Head of caudate nucleus (tissue), 42 donors: ENCODE measurements at places on chromosomes 13 and 19.

DNA sequence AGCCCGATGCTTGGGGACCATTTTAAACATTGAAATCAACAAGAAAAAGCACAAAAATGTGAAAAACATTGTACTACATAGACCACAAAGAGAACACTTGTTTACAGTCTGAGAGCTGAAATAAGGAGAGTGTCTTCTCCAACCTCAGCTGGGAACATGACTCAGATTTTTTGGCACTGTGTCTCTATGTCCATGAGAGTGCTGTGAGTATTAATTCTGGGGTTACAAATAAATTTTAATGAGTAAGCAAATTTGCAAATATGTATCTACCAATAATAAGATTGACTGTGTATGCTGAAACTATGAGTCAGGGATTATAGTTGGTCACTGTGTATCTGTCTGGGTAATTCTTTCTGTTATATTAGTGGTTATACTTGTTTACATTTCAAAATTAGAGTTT, 174.0 kb downstream of the DCT start:
- DNase-seq: no peak

DNA sequence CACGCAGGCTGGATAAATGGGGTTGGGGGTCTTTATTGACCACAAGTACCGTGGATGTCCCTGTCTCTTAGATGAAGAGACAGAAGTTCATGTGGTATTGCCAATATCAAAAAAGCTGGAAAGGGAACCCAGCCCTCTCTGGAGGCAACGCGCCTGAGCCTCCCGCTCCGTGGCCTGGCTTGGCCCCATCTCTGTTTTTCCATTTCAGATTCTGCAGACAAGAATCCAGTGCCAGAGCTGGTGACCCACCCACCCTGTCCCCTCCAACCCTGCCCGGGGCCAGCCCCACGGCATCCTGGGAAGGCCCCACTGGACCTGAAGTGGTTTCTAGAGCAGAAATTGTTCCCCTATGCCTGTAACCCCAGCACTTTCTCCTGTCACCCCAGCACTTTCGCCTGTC, 57.7 kb downstream of the PTPRS start:
- DNase-seq: no peak

- DNase-seq: no peak
These were observed 35.2 kb upstream of the WDFY2 start for GRCh38 chr13:51549050-51549449.

DNA sequence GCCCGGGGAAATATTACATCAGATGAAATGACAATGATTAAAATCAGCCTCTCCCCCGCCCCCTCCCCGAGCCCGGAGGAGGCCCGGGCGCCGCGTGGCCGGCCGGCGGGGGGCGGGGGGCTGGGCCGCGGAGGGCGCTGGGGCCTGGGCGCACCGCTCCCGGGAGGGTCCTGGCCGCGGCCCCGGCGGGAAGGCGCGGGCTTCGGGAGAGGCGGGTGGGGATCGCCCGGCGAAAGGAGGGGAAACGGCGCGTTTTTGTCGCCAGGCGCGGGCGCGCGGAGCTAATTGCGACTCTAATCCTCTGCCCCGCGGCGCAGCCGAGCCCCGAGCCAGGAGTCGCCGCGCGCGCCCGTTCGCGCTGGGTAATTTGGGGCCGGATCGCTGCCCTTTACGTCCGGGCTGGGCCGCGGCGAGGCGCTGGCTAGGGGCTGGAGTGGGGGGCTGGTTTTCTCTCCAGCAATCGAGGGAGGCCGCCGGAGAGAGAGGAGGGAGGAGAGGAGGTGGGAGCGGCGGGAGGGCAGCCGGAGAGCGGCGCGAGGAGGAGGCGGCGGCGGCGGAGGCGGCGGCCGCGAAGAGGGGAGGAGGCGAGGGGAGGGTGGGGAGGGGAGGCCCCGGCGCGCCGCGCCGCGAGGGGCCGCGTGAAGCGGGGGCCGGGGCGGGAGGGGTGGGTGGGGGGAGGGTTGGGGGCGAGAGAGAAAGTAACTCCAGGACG, at the start of gene KCTD15:
Gene KCTD15 (plus strand): TSS at position 707 of the 712 bp plus-strand sequence. CDS start 3,585 bp downstream, outside the sequence.
- no peak for DNase-seq

GRCh38 chr13:103282571-103283450, 216.6 kb upstream of the SLC10A2 start:
- no peak for DNase-seq

DNA sequence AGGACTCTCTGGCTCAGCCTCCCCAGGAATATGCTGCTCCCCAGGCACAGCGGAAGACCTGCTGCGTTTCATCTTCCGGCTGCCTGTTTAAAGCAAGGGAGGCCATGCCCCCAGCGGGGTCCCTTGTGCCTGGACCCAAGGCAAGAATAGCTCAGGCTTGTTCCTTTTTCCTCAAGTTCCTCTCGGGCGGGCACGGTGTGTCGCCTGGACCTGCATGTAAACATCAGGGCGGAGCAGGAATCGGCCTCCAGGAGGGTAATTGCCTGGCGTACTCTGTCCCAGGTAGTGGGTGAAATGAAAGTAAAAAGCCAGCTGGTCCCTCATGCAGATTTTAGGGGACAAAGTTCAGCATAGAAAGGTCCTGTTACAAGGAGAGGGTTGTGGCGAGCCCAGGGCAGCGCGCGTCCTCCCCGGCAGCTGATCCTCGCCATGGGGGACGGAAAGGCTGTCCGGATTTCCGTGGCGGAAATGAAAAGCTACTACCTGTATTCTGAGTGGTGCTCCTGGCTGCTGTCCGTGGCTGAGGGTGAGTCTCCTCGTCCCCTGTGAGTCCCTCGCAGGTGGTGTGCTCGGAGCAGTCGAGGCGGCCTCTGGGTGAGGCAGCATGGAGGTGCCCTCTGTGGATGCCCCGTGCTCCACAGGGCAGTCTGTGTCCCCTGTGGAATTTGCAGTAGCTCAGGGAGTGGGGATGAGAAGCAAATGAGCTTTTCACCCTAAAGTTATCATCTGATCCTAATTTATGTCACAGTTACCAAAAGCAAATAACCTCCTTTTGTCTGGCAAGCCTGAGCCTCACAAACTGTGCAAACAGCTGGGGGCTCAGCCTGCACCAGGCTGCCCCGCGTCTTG, 16.2 kb downstream of the MCF2L start:
- DNase-seq: no peak

- no peak for DNase-seq
These were observed 126.7 kb downstream of the MAB21L1 start for GRCh38 chr13:35349673-35350278.

- DNase-seq: no peak
These were observed 349.2 kb upstream of the ARGLU1 start for GRCh38 chr13:106917024-106917571.

- no peak for DNase-seq
These were observed 86.5 kb downstream of the RYR1 start for GRCh38 chr19:38519988-38520387.

GRCh38 chr19:33953592-33953991, 156.9 kb downstream of the KCTD15 start:
- no peak for DNase-seq

DNA sequence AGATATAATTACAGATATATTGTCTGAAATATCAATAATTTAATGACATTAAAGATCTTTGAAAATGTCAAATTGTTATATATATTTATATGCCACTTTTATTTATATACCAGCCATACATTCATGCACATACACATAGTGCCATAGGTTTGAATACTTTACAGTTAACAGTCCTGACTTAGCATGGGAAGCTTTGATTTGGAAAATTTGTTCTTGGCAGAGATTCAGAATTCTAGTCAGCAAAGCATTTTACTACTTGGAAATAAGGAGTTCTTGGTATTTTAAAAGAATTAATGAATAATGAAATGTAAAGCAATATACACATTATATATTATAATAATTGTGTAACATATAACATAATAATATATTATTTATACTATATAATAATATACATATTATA, 277.0 kb upstream of the PCDH20 start:
- no peak for DNase-seq

DNA sequence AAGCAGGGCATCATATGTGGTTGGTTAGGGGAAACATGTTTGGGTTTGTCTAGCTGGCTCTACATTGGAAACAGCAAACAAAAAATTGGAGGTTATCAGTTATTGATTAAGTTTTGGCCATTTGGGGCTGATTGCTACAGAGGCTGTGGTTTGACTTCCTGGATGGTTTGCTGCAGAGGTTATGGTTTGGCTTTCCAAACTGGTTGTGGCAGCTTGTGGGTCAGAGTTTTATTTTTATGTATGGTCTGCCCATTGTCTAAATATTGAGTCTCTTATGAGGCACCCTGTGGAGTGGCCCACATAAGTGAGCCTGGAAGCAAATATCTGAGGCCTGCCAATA, 261.6 kb downstream of the GPC5 start:
- no peak for DNase-seq
